ENCODE measurements at places on chromosomes 3 and 15.
A peak's percentile ranks its signal among the peaks of the same experiment; 100 is the strongest.

- DNase-seq = peak; percentile 90
These were observed 130.6 kb upstream of the MEF2A start for GRCh38 chr15:99435113-99435695.

DNA sequence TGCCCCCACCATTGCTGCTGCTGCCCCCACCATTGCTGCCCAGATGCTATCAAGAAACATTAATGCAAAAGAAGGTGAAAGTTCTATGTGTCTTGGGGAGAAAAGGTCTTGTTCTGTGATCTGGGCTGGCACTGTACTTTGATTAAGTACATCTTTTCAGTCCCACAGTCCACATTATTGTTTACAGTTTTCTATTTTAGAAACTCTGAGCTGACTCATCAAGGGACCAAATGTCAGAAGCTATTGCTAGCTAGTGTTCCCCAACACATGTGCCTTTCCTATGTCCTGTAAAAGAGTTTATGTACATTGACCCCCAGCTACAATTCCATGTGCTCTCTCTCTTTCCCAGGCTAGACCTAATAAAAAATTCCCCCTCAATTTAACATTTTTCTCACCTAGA lies 264.7 kb upstream of the NECTIN3 start:
- no peak for DNase-seq

- no peak for DNase-seq
These were observed 319.0 kb downstream of the MECOM start for GRCh38 chr3:169344465-169344864.

GRCh38 chr3:189820365-189820720 lies 189.2 kb downstream of the TP63 start:
- DNase-seq = no peak

DNA sequence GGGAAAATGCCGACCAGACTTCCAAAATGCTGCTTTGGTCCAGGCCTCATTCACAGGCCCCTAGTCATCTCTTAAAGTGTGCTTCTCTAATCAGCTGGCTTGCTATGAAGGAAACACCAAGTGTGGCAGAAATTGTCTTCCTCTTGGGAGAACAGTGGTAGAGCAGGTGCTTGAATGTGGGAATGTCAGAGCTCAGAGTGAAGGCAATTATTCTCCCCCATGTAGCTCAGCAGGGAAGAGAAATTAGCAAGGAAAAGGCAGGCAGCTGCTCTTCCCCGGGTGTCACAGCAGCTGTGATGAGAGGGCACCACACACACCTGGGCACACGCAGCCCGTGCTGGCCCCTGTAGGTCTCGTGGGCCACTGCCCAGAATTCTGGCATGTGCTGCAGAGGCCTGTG lies 358.5 kb downstream of the WDR72 start:
- no peak for DNase-seq

DNA sequence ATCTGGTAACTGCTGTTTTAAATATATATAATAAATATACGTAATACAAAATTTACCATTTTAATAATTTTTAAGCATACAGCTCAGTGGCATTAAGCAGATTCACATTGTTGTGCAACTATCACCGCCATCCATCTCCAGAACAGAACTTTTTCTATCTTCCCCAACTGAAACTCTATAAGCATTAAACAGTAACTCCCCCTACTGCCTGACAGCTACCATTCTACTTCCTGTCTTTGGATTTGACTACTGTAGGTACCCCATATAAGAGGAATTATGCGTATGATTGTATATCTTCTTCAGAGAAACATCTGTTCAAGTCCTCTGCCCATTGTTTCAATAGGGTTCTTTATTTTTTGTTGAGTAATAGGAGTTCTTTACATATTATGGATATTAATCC lies 36.8 kb downstream of the EID1 start:
- no peak for DNase-seq

DNA sequence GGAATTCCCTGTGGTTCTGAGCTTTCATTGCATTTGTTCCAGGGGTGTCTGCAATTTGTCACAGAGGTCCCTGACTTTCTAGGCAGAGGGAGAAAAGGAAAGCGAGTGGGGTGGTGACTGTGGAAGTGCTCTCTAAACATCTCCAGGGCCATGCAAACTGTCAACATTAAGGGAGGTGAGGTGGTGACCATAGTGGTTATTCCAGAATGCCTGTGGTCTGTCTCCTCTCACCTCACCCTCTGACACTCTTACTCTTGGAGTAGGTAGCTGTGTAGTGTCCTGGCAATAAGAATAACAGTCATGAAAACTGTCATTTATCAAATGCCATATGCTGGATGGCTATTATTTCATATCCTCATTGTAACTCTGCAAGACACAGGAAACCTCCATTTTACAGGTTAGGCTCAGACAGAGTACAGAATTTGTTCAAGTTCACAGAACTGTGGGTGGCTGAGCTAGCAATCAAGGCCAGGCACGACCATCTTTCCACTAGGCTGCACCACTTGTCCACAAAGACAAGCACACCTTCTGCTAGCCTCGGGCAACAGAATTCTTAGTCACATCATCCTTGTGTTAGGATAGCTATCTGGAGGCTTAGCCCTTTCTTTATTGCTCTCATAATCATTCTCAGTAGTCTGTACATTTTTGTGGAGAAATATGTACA lies 179.4 kb downstream of the CD47 start:
- no peak for DNase-seq

- DNase-seq = no peak
These were observed 47.4 kb downstream of the ZNF717 start for GRCh38 chr3:75737831-75738493.

All from stomach (tissue), 19 donors.